SJSA1 (cell line): ENCODE measurements at places on chromosomes 5 and 9. TPM values are rescaled to one million over a fixed set of nuclear protein-coding genes. Genes with fewer than 3 reads are reported as not detected.

Gene ADAMTS19
- total RNA-seq, result not detected in 2 replicates

Gene TPPP
- not detected in 2 replicates for total RNA-seq

Gene TAF11L4
- total RNA-seq, result not detected in 2 replicates

Gene PCA3
- not detected in 2 replicates for total RNA-seq

Gene RC3H2
- total RNA-seq, result 29.4 and 41.1 TPM in 2 replicates
